ENCODE measurements at places on chromosomes 2 and 18.

DNA sequence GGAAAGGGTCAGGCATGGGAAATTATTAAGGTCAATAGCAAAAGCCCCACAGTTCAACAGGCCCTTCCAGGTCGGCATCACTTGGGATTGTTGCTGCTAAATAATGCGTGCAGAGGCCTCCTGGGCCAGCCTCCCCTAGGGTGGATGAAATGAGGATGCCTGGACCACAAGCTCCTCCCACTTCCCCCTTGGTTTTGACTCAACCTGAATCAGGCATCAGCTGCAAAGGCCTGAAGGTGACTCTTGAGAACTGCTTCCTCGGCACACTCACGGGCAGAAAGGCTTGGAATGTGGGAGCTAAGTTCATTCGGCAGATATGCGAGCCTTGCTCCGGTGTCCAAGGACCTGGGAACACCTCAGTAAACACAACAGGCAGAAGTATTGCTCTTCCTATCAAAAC is 69.3 kb downstream of the MBP start:
- no peak for DNase-seq

- no peak for DNase-seq
Observed at GRCh38 chr2:69917852-69918251, 2.9 kb downstream of the MXD1 start.

GRCh38 chr2:49069829-49070228 is 84.5 kb downstream of the FSHR start:
- no peak for DNase-seq

DNA sequence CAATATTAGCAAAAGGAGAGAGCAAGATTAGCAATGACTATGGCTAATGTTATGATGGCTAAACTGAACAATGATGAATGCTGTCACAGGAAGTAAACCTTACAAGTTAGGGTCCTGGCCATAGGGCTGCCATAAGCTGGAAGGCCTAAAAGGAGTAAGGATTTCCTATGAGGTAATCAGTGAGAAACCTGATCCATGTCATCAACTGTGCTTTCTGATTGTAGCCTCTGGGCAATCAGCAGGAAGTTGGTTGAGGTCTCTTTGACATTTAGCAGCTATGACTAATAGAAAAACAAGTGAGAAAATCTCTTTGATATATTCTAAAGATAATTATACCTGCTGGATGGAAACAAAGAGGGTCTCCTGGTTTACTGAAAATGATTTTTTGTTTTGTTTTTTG is 193.0 kb downstream of the RAB3GAP1 start:
- DNase-seq = no peak

DNA sequence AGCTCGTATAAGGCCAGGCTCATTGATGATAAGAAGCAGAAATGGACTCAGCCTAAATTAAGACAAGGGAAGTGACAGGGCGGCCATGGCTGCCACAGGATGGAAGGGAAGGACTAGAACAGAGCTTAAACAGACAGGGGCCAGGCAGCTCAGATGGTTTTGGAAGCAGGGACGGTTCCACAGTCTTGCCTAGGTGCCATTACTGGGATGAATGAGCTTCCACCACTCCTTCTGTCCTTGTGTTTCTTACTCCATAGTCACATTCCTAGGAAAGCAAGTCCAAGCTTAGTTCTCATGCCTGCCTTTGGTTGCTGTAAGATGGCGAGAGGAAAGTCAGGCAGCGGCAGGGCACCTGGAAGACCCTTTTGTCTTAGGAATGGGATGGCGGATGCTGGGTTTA is 11.9 kb downstream of the GNLY start:
- DNase-seq = no peak

- no peak for DNase-seq
Observed at GRCh38 chr18:80251700-80252099, 4.4 kb upstream of the PARD6G start.

- DNase-seq = no peak
Observed at GRCh38 chr2:193240752-193241151, 1046.0 kb upstream of the TMEFF2 start.

DNA sequence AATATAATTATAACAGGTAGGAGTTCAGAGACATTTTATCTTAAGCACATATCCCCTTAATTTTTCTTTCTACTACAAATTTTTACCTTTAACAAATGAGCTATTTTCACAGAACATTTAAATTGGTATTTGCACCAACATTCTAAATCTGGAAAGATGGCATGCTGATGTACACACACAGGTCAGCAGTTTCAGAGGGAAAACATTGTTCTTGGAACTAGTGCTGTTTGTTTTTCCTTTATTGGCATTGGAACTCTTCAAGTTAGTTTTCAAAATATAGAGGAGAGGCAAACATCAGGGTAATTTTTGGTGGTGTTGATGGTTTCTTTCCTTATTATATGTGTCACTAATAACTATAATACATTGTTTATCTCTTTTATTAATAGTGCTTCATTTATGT is 155.3 kb downstream of the PHLPP1 start:
- DNase-seq = no peak

- no peak for DNase-seq
Observed at GRCh38 chr18:373780-374179, 105.9 kb upstream of the THOC1 start.

GRCh38 chr2:222627764-222628163 is 28.1 kb downstream of the FARSB start:
- DNase-seq = no peak

DNA sequence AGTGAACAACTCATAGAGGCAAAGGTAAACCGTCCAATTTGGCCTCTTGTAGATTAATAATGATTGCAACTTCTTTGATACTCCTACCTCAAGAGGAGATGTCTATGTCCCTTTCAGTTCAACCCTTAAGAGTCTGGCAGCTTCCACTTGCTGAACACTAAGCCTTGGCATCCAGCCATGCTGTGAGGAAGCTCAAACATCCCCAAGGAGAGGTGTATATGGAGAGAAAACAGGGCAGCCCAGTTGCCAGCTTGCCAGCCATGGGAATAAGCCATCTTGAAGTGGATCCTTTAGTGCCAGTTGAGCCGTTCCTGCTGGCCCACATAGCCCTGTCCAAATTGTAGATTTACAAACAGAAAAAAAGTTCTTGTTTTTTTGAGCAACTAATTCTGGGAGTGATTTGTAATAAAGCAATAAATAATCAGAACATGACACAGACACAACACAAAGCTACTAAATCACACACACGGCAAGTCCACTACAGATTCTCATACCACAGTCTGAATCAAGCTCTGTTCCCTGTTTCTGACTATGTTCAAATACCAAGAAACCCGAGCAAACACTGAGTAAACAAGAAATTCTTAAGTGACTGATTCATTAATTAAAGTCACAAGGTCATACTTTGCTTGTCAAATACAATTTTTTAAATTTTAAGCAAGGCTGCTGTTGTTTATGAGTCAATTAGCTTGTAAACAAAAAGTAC is 96.1 kb downstream of the PID1 start:
- no peak for DNase-seq

DNA sequence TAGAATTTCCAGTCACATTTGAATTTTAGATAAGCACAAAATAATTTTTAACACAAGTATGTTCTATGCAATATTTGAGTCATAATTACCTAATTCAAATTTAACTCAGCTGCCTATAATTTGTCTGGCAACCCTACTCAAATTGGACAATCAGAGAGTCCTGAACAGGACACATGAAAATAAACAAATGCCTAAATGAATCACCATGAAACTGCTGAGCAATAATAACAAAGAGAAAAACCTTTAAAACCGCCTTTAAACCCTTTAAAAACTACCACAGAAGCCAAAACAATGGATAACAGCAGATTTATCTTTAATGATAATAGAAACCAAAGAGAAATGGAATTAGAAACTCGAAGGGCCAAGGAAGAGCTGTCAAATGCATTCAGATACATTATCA is 39.5 kb downstream of the ARL4C start:
- no peak for DNase-seq

DNA sequence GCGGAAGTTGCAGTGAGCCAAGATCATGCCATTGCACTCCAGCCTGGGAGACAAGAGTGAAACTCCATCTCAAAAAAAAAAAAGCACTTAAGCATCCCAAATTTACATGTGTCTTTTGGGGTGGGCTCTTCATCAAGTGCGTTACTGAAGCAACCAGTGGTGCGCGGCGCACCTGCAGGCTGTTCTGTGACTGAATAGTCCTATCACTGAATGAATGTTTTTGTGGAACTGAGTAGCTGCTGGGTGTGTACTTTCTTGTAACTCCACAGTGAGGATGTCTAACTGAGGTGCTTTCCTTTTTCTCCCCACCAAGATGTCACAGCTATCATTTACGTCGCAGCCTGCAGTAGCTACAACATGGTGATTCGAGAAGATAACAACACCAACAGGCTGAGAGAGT is 17.0 kb downstream of the CHMP1B start:
- DNase-seq = no peak

- DNase-seq = no peak
Observed at GRCh38 chr18:64436111-64436510, 287.2 kb upstream of the LINC00305 start.

DNA sequence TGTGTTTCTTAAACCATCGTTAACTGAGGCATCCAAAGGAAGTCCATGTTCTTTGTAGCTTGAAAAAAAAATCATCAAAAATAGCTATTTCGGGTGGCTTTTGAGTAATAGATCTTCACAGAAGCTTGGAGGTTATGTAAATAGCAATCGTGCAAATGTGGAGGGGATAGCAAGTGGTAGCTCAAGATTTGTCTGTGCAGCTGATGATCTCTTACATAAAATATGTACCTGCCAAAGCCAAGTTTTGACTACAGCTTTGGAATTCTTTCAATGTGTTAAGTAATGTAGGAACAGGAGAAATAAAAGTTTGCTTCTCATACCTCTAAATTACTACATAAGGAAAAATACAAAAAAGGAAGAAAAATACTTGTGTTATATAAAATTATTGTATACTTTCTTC is 1432.0 kb downstream of the DPP10 start:
- DNase-seq = no peak

DNA sequence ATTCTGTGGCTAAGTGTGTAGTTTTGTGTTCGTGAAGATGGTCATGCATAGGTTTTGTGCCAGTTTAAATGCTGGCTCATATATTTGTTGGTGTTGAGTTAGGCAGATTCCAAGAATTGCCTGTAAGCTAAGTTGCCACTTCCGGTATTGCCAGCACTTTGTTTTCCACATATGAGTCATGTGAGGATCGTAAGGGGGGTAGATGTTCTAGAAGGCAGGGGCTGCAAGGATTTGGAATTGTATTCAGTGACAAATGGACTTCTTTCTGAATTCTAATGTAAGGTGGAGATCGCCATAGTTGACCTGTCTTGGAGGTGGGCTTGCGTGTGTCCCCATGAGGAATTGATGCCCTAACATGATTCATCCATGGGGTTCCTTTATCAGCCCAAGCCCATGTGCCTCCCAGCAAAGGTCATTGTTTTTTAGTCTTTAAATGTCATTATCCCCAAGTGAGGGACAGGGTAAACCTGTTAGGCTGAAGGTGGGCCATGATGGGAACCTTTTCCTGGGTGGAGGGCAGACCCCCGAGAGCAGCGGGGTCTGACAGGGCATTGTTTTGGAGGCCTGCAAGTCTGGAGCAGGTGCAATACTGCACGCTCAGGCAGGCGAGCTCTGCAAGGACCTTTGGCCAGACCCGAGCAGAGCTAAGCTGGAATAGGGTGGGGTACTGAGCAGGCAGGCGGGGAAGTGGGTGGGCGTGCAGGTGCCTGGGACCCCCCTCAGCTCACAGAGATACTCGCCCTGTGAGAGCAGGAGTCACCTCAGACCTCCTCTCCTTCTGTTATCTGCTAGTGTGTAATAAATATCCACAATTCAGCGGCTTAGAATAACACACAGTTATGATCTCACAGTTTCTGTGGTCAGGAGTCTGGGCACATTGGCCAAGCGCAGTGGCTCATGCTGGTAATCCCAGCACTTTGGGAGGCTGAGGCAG is 77.4 kb downstream of the LRRFIP1 start:
- DNase-seq = no peak

DNA sequence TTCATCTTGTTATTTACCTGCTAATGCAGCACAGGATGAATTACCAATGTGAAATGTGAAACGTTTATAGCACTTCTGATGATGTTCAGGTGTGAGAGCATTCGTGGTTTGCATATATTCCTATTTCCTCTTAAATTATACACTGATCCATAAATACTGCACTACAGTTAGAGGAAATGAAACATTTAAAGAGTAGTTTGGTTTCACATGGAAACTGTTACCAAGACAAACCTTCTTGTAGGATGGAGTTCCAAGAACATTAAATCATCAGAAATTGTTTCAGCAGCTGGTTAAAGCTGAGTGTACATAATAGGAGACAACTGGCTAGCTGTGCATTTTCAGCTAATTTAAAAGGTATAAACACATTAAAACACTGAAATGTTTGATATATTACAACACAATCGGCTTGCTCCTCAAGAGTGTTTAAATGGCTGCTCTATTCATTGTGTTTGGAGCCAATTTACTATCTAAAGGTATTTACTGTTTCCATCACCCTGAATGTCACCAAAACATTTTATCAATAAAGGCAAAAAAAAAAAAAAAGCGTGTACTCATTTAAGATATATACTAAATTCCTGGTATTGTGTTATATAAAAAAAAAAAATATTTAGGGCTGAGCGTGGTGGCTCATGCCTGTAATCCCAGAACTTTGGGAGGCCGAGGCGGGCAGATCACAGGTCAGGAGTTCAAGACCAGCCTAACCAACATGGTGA is 100.6 kb downstream of the DYM start:
- DNase-seq = no peak

- no peak for DNase-seq
Observed at GRCh38 chr2:84435345-84436025, 23.6 kb downstream of the SUCLG1 start.

- DNase-seq = no peak
Observed at GRCh38 chr2:26668041-26668440, 24.5 kb upstream of the KCNK3 start.

DNA sequence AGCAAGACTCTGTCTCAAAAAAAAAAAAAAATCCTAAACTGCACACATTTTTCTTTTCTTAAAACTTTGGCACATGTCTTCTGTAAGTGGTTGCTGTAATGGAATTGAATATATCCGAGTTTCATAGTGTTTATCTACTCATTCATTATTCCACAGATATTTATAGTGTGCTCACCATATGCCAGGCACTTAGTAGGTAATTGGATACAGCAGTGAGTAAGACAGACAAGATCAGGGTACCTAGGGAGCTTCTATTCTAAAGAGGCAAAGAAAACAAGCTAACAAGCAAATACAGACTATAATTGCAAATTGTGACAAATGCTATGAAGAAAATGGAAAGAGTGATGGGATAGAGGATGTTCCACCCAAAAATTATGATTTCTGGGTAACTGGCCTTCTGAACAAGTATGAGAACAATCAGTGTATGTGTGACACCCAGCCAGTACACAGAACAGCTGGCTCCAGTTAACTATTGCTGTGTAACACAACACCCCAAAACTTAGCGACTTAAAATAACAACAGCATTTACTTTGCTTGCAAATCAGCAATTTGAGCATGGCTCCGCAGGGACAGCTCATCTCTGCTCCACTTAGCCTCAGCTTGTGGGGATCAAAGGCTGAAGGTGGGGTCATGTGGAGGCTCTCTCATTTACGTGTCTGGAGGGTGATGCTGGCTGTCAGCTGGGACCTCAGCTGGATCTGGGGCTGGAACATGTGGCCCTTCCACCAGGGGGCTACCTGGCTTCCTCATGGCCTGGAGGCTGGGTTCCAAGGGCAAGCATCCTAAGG is 224.9 kb downstream of the INSIG2 start:
- DNase-seq = no peak

Data from stimulated activated CD4-positive, alpha-beta T cell treated with anti-CD3 and anti-CD28 coated beads, Interleukin-1b, Interleukin-23, amount 100 ng/mL, for 1 hour (primary cell).